ENCODE measurements at places on chromosomes 2 and 18.

- peaks cover 14% of the 10 kb centered on the region for H3K4me1 ChIP-seq
- H3K27me3 ChIP-seq = no peaks in the 10 kb centered on the region
These were observed at the start of gene ANKRD29 for GRCh38 chr18:23662309-23663263. Gene ANKRD29 (minus strand): TSS chr18:23662911. CDS start chr18:23662730, 181 bp downstream.

- no peaks in the 10 kb centered on the region for H3K36me3 ChIP-seq
- no peaks in the 10 kb centered on the region for H3K4me1 ChIP-seq
- H3K27ac ChIP-seq = no peak overlapping the region
- no peak overlapping the region for H3K4me3 ChIP-seq
- DNase-seq = no peak
These were observed 339.8 kb upstream of the TCF4 start for GRCh38 chr18:55927831-55928230.

DNA sequence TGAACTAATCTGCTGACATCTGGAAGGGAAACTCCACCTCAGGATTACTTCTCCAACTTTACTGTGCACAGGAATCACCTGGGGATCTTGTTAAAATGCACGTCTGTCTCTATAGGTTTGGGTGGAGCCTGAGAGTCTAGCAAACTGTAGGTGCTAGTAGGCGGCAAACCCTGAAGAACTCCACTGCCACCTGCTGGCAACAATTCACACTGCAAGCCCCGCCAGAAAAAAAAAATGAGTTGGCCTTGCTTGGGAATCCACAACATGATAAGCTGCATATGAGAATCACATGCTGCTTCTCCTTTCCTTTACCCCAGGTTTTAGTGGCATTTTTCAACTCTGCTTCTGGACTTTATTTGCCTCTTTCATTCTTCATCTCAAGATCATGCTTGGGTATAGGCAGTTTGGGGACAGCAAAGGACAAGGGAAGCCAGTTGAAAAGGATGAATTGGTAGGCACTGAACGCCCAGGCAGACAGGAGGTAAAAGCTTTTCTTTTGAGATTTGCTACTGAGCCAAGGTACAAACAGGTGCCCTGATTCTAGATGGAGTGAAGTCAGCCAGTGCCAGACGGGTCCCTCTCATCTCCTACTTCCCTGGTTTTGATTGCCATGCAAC is 88.8 kb downstream of the VIT start:
- no peaks in the 10 kb centered on the region for H3K36me3 ChIP-seq
- no peaks in the 10 kb centered on the region for H3K27me3 ChIP-seq
- H3K27ac ChIP-seq = no peak overlapping the region
- H3K4me1 ChIP-seq = no peaks in the 10 kb centered on the region
- H3K4me3 ChIP-seq = no peak overlapping the region
- DNase-seq = peak; percentile 48

- no peaks in the 10 kb centered on the region for H3K36me3 ChIP-seq
- no peak overlapping the region for H3K4me3 ChIP-seq
- H3K27ac ChIP-seq = no peak overlapping the region
- H3K4me1 ChIP-seq = no peaks in the 10 kb centered on the region
- H3K27me3 ChIP-seq = no peaks in the 10 kb centered on the region
- no peak for DNase-seq
These were observed 41.6 kb upstream of the DPP10 start for GRCh38 chr2:114400890-114401289.

DNA sequence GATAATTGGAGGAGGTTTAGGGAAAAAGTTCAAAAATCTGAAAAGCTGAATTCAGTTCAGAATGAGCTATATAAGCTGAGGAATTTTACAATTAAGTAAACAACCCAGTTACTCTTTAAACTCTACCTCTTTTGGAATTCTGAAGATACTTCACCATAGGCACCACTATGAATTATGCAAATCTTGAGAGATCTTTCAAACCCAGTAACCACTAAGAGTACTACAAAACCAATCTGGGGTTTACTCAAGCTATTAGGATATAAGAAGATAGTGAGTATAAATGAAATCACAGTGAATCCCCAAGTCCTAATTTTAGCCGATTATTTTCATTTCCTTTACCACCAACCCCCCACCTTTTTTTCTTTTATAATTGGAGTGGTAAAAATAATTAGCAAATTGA is 6.0 kb upstream of the CTLA4 start:
- no peaks in the 10 kb centered on the region for H3K27me3 ChIP-seq
- H3K36me3 ChIP-seq = no peaks in the 10 kb centered on the region
- no peak for DNase-seq
- no peaks in the 10 kb centered on the region for H3K4me1 ChIP-seq
- no peak overlapping the region for H3K4me3 ChIP-seq

DNA sequence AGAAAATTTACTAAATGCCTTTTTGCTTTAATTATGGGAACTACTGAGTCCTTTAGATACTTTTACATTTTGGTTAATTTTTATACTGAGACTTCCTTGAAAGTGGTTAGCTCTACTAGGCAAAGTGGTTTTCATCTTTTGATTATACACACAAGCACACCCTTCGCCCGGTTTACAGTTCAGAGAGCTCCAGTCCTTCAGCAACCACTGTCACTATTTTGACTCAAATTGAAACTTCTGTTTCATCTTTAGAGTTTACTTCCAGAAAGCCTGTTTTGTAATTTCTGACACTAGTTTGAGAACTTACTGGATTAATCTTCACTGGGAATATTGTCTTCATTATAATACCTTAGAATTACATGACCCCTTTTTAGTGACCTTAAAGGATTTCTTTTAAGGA is 140.3 kb upstream of the FOSL2 start:
- H3K4me3 ChIP-seq = no peak overlapping the region
- no peak for DNase-seq
- no peak overlapping the region for H3K27ac ChIP-seq
- H3K27me3 ChIP-seq = no peaks in the 10 kb centered on the region
- peaks cover 6% of the 10 kb centered on the region for H3K4me1 ChIP-seq

DNA sequence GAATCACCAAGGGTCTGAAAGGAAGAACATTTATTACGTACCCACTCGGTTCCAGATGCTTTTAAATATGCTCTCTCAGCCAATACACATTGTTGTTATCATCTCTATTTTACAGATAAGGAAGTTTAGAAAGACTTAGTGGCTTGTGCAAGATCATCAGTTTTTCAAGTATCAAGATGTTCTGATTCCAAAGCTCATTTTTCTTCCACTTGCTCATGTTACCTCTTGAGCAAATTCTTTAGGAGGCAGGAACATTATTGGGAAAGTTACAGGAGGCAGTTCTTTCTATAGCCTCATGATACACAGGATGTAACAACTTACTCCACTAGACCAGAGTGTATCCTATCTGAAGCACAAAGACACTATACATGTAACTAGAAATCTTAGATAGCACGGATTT is 65.0 kb upstream of the MMADHC start:
- no peaks in the 10 kb centered on the region for H3K27me3 ChIP-seq
- no peaks in the 10 kb centered on the region for H3K4me1 ChIP-seq
- H3K27ac ChIP-seq = no peak overlapping the region
- H3K36me3 ChIP-seq = no peaks in the 10 kb centered on the region
- DNase-seq = no peak
- H3K4me3 ChIP-seq = no peak overlapping the region

- no peaks in the 10 kb centered on the region for H3K36me3 ChIP-seq
- no peaks in the 10 kb centered on the region for H3K4me1 ChIP-seq
- no peaks in the 10 kb centered on the region for H3K27me3 ChIP-seq
- H3K4me3 ChIP-seq = no peak overlapping the region
- H3K27ac ChIP-seq = peak overlapping the region; percentile 25
These were observed 260.8 kb downstream of the TGIF1 start for GRCh38 chr18:3710712-3711301.

GRCh38 chr2:203040966-203041521 is 26.4 kb downstream of the NBEAL1 start:
- no peak for DNase-seq
- H3K27me3 ChIP-seq = no peaks in the 10 kb centered on the region
- no peak overlapping the region for H3K27ac ChIP-seq
- no peaks in the 10 kb centered on the region for H3K36me3 ChIP-seq
- H3K4me3 ChIP-seq = no peak overlapping the region

Data from tibial nerve (tissue), 4 donors.